Hair follicular keratinocyte (primary cell): ENCODE measurements at places on chromosomes 1 and 21. TPM values are rescaled to one million over a fixed set of nuclear protein-coding genes. Genes with fewer than 3 reads are reported as not detected.

The MUTYH gene
- 14.4 and 18.7 TPM in 2 replicates for total RNA-seq

The SNIP1 gene
- 6.9 and 7.8 TPM in 2 replicates for total RNA-seq

The CD1D gene
- 9.1 and 9.4 TPM in 2 replicates for total RNA-seq

The SPOCD1 gene
- total RNA-seq, result 4.7 and 6.2 TPM in 2 replicates
